ENCODE measurements at places on chromosomes 3 and 15.
A peak's percentile ranks its signal among the peaks of the same experiment; 100 is the strongest.

DNA sequence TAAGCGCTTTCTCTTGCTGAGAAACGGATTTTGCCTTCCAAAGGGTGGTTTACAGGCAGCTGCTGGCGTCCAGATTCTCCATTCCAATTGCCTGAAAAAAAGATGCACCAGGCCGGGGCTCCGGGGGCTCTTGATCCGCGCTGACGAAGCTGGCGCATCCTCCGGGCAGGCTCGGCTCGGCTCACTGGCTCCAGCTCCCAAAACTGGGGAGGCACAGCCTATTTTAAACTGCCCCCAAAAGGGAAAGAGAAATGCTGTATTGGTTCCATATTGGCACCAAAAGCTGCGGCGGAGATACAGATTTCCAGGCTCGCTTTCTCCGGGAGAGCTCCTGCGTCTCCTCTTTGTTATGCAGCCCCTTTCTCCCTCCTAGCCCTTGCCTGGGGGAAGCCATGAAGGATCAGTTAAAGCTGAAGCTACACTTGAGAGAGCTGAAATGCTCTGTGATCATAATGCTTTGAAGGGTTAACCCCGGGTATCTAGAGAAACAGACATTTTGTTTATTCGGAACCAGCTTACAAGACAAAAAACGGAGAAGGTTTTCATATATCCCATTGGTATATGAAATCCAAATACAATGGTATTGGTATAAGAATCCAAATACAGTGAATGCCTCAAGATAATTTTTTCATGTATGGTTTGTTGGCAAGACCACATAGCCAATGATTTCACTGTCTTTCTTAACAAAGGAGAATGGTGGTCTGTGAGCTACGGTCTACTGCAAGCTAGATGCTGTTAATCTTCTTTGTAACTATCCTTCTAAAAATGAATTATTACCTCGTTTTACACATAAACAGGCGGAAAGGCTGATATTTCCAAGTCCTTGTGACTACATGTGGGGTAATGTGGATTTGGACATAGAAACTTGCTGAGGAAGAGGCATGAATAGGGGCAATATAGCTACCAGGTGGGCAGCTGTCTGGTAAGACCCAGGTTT lies 693 bp downstream of the CD200 start:
- DNase-seq: no peak

- DNase-seq: peak; percentile 98
Observed at GRCh38 chr15:36428102-36428845, 151.2 kb upstream of the CDIN1 start.

GRCh38 chr3:167605871-167606270 lies 47.9 kb downstream of the WDR49 start:
- no peak for DNase-seq

- DNase-seq: no peak
Observed at GRCh38 chr3:32487781-32488473, 14.7 kb downstream of the CMTM6 start.

GRCh38 chr3:17672506-17672905 lies 69.9 kb downstream of the TBC1D5 start:
- DNase-seq: no peak

GRCh38 chr15:84690342-84690741 lies 25.6 kb downstream of the SEC11A start:
- DNase-seq: no peak

GRCh38 chr15:29631076-29632070 lies 190.9 kb downstream of the TJP1 start:
- no peak for DNase-seq

DNA sequence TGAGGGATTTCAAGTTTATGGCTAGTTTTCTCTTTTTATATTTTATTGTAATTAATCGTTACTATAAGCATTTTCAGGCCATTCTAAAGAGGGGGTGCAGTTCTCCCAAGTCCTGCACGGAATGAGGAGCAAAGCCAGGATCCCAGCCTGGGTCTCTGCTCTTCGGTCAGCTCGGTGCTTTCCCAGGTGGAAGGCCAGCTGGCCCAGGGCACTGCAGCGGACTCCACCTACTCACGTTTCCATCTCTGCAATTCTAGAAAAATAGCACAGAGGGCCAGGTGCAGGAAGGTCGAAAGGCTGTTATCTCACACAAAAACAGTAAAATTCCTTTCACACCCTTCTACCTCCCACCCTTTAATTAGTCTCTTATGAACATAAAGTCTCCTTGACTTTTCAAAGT lies 59.5 kb upstream of the HES1 start:
- DNase-seq: no peak

DNA sequence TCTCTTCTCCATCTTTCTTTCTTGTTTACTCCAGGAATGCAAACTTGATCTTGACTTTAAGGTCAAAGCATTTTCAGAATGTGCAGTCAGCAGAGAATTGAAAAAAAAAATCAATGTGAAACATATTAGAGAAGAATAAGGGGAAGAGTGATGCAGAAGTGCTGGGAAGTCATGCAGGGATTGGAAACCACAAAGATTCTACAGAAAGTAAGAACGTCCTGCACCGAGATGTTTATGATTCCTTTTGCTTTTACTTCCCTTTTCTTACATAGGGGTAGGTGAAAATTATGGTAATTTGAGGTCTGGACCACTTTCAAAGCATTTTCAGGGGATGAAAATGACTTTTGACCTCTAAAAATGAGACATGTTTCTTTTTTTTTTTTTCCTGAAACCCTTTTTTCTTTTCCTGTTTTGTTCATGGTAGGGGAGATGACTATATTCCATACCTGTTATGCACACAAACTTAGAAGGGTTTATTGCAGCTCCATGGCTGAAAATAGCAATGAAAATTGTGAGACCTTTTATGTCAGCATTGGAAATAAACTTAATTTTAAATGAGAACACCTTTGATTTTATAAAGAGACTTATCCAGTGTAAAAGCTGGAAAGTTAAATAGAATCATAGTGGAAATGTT lies 623.5 kb upstream of the TBL1XR1 start:
- no peak for DNase-seq

DNA sequence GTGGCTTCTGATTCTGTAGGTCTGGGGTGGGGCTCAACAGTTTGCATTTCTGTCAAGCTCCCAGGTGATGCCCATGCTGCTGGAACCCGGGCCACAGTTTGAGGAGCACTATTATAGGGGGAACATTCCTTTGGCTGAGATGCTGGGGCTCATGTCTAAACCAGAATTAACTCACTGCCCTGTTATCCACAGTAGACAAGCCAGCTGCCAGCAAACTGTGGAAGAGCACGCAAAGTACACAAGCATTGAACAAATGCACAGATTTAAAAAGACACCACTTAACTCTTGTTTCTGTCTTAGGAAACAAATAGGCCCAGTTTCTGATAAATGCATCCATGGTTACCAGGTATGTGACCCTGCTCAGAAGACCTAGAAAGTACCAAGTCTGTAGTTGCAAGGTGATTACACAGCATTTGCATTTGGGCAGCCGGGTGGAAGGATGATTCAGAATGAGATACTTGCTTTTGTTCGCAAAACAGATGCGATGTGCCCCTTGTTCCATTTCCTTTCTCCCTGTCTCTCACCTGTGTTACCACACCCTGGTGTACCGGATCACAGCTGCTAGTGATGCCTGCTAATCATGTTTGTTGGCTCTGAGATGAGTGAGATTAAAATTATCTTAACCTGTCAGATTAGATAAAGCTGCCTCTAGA lies 12.4 kb downstream of the GYG1 start:
- no peak for DNase-seq

GRCh38 chr3:112948346-112948838 lies 26.5 kb downstream of the CD200R1 start:
- no peak for DNase-seq

DNA sequence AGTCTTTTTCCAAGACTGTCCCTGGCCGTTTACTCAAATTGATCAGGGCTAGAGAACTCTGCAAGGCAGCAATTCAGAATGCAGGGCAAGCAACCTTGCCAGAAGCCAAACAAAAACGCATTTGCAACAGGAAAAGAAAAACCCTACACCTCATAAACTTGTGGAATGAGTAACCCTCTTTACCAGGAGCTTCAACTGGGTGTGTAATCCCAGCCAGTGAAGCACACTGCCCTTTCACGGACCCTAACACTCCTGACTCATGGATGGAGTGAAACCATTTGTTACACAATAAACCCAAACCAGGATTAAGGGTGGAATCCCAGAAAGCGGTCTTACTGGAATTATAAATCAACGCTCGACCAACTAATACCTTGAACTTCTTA lies 14.8 kb upstream of the LDHAL6B start:
- peak; percentile 83 for DNase-seq

GRCh38 chr3:106765342-106765741 lies 611.9 kb upstream of the CCDC54 start:
- no peak for DNase-seq

GRCh38 chr3:113133140-113133539 lies 78.2 kb upstream of the BOC start:
- DNase-seq: no peak
